Vagina (tissue), 2 donors: ENCODE measurements at places on chromosomes 4 and X.

- no peak for DNase-seq
These were observed 420.4 kb downstream of the GBA3 start for GRCh38 chr4:23113104-23113503.

DNA sequence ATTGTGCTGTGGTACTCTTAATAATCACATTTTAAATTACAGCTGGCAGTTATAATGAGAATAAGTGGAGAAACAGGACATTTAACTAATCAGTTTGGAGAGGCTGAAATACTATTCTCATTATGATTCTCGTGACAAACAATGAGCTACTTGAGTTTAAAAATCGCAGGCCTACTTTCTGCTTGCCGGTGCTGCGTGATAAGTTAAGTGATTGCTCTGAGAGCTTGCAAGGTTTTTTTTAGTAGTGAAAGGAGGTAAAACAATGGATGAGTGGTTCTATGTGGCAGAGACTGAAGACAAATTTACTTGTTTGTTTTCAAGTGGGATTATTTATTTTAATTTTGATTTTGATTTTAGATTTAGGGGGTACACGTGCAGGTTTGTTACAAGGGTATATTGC lies 114.0 kb downstream of the RAPGEF2 start:
- no peak for DNase-seq

- DNase-seq = no peak
These were observed 654.6 kb upstream of the GALNT7 start for GRCh38 chr4:172514011-172514410.

- DNase-seq = no peak
These were observed 2.5 kb downstream of the CXorf38 start for GRCh38 chrX:40644821-40645358.

DNA sequence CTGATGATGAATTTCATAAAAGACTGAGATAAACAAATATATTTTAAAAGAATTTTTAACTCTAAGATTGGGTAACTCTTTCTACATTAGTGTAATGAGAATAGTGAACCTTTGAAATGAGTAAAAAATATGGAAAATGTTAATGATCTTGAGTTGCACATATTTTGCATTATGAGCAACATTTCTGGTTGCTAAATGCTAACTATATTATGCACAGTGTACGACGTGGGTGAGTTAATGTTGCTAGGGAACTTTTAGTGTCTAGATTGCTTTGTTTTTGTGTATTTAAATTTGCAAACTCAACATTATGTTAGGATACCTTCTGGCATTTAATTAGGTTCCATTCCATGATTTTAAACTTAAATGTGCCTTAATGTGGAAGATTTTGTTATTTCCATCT lies 612.9 kb upstream of the GALNT7 start:
- no peak for DNase-seq

- no peak for DNase-seq
These were observed 1.9 kb downstream of the MYL5 start for GRCh38 chr4:675980-676870.

DNA sequence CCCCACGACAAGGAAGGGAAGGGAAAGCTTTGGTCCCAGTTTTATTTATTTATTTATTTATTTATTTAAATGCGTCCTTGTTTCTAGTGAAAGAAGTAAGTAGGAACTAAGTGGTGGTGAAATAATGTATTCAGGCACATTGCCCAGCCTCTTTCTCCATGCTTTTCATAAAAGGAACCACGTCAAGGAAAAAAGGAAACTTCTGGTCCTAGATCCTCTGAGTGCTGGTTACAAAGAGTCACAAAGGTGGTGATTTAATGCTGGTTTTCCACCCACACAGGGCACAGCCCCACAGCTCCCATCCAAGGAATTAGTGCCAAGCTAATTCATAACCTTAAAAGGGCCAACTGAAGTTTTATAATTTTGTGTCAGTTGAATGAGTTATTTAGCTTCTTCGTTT lies 206.6 kb upstream of the GYPA start:
- DNase-seq = no peak

DNA sequence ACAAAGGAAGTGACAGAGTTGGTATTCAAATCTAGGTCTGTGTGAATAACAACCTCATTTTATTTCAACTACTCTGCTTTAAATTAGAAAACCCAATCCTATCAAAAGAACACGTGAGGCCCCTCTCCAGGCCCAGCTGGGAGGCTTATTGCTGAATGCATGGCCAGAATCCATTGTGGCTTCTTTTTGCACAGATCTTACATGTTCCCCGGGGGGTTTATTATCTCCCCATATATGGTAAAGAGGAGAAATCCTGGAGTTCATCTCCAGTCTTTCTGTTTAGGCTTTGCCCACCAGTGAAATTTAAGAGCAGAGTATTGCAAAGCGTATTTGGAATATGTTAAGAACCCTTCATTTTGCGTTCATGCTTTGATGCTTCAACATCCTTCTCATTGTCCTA lies 655.6 kb downstream of the IL1RAPL1 start:
- DNase-seq = no peak

- no peak for DNase-seq
These were observed 11.3 kb downstream of the LAMP2 start for GRCh38 chrX:120457766-120458180.

GRCh38 chrX:125093852-125094251 lies 225.8 kb upstream of the TEX13C start:
- no peak for DNase-seq

DNA sequence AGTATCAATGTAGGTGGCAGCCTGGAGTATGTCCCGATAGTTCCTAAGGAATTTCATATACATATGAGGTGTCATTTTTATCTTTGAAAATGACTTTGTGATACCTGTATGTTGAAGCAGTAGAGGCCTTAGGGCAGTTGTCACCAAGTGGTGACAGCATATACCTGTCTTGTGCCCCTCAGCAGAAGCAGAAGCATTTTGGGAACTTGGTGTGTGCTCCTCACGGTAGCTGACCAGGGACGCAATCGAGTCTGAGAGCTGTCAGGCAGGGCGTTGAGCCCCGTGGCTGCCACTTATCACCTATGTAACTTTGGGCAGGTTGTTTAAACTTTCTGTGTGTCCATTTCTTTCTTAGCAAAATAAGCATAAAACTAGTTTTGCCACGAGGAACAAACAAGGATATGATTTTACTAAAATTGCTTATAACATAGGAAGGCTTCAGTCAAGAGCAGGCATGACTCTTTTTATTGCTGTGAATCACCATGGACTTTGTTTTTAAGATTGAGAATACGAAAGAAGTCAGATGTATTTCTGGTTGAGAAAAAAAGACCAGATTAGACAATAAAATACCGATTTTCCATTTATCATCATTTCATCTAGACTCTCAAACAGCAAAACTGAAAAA lies 161.5 kb downstream of the CPE start:
- no peak for DNase-seq

GRCh38 chr4:39655876-39656275 lies 17.2 kb upstream of the SMIM14 start:
- no peak for DNase-seq

GRCh38 chr4:156578005-156578404 lies 393.6 kb downstream of the PDGFC start:
- no peak for DNase-seq

GRCh38 chrX:154398668-154399526 lies 720 bp downstream of the RPL10 start:
- DNase-seq = no peak

DNA sequence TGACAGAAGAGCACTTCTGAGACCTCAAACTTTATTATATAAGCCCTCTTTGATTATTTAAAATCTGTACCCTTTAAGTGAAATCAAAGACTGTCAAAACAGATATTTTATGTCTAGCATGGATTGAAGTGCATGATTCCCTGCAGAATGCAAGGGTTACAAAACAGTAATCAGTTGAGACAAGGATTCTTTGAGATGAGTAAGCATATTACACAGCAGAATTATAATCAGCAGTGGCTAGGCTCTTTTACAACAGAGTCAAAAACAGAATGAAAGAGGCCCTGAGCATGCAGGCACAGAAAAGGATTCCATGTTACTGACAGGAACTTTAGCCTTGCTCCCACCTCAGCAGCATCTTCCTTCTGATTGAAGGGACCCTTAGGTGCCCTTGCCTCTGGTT lies 487.9 kb upstream of the GALNT7 start:
- no peak for DNase-seq

DNA sequence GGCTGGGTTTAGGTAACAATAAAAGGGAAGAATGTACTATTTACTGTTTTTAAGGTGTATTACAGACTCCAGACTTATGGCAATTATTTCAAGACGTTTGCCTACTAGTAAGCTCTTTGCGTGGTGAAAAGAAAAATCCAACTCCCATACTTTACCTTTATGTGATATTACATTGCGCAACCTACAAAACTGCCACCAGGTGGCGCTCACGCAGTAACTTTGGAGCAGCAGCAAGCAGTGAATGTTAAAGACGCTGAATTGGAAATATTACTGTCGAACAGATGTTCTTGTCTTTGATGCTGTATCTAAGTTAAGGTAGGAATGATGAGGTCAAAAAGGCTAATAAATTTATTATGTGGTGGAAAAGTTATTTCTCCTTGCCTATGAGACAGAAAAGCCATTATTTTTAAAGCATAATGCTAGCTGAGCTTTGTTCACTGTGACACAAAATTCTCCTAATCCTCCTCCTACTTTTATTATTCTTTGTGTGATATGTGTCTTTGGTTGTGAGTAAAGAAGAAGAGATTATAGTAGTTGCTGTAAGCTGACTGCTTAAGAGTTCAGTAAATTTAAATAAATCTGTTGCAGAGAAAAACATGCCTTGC lies 1099.8 kb upstream of the TENM3 start:
- no peak for DNase-seq

DNA sequence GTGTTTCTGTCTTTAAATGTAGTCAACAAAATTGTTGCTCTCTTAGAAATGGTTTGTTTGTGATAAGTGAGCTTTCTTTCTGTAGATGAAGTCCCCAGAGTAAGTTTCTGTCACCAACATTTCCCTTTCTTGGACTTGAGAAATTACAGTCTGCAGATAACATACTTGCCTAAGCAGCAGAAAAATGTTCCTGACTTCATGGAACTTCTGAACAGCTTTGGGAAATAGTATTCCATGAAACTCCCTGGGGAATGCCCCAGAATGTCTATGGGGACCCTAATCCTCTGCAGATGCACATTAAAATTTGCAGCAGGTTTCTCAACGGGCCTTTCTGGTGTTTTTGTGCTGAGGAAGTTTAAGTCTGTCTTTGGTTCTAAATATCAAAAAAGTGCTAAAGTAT lies 38.6 kb upstream of the NEIL3 start:
- DNase-seq = no peak

DNA sequence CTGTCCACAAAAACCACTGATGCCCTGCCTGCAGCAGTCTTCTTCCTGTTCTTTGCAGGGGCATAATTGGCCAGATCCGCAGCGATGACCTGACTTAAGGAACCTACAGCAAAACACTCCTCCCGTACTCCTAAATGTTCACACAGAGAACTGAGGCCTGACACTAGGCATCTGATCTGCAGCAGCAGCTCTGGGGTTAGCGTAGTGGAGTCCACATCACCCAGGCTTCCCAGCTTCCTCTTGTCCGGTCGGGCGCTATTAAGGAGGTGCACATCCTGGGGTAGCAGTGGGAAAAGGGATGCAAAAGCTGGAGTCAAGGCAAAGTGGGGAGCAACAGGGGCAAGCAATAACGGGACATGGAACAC lies 758 bp downstream of the SCFD2 start:
- no peak for DNase-seq

GRCh38 chr4:48203819-48204218 lies 65.8 kb downstream of the TEC start:
- DNase-seq = no peak

- no peak for DNase-seq
These were observed 4.4 kb downstream of the RBM3 start for GRCh38 chrX:48578661-48579128.

DNA sequence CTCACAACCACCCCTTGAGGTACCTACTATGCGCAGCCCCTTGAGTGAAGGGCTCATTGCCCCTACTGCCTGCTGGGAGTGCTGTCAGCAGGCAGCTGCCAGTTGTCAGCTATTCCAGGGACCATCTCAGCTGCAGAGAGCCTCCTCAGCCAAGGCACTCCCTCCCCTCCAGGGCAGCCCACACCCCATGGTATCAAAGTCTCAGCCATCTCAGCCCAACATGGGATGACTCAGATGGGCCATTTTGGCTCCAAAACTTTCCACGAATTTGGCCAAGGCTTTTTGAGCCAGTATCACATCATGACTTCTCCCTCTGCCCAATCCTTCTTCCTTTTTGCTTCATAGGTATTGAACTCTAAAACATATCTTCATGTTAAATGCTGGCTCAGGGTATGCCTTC lies 61.4 kb upstream of the MAP3K15 start:
- no peak for DNase-seq
